Thymus (tissue), 14 donors: ENCODE measurements at places on chromosomes 7 and 10. TPM values are rescaled to one million over a fixed set of nuclear protein-coding genes. Genes with fewer than 3 reads are reported as not detected.

DKK1 gene
- total RNA-seq: 0.24 TPM

GPER1 gene
- 0.99 TPM for total RNA-seq

RNF133 gene
- total RNA-seq: 0.19 TPM

PTER gene
- 15.5 TPM for total RNA-seq

PHYHIPL gene
- total RNA-seq: 0.09 TPM

PHKG1 gene
- 0.85 TPM for total RNA-seq

HELLS gene
- total RNA-seq: 46.0 TPM

POLR2J2 gene
- total RNA-seq: 1.3 TPM

NACAD gene
- 0.14 TPM for total RNA-seq

DYNC1I1 gene
- 2.5 TPM for total RNA-seq

FBXL13 gene
- total RNA-seq: 3.8 TPM

EN2 gene
- total RNA-seq: under 0.01 TPM

GSTO2 gene
- 5.6 TPM for total RNA-seq

NPSR1 gene
- total RNA-seq: 0.05 TPM

STRIP2 gene
- total RNA-seq: 1.9 TPM

FBXL15 gene
- total RNA-seq: 7.8 TPM

GIMAP6 gene
- 42.4 TPM for total RNA-seq

OPALIN gene
- under 0.01 TPM for total RNA-seq

GRID2IP gene
- total RNA-seq: 0.28 TPM

SEPTIN7 gene
- total RNA-seq: 362 TPM

DRGX gene
- total RNA-seq: 0.05 TPM

ITPRID1 gene
- total RNA-seq: 0.05 TPM

PTN gene
- 20.6 TPM for total RNA-seq

CTAGE4 gene
- total RNA-seq: 0.28 TPM

ARHGAP22 gene
- total RNA-seq: 8.5 TPM

HOXA11 gene
- total RNA-seq: not detected

PURB gene
- 8.0 TPM for total RNA-seq

RNF32 gene
- total RNA-seq: 1.2 TPM

NODAL gene
- total RNA-seq: 0.28 TPM

MBL2 gene
- 0.05 TPM for total RNA-seq

GHRHR gene
- 0.42 TPM for total RNA-seq

UNC5B gene
- 4.2 TPM for total RNA-seq

MORN4 gene
- 2.0 TPM for total RNA-seq

ECHDC3 gene
- total RNA-seq: 3.0 TPM

ANKRD30A gene
- total RNA-seq: not detected

AKR1E2 gene
- 3.4 TPM for total RNA-seq

ZNF117 gene
- total RNA-seq: 7.6 TPM

ADAMTS14 gene
- 1.8 TPM for total RNA-seq

ADAM22 gene
- 4.3 TPM for total RNA-seq

PKD2L1 gene
- 0.19 TPM for total RNA-seq

GDF10 gene
- total RNA-seq: 0.47 TPM

C10orf67 gene
- 0.05 TPM for total RNA-seq

LIPK gene
- 0.33 TPM for total RNA-seq

VWA2 gene
- total RNA-seq: 7.0 TPM

UNCX gene
- total RNA-seq: 0.05 TPM

LIPJ gene
- total RNA-seq: 0.42 TPM

C10orf105 gene
- 0.42 TPM for total RNA-seq

AHCYL2 gene
- total RNA-seq: 6.6 TPM

PROSER2 gene
- total RNA-seq: 2.8 TPM

CNPY1 gene
- total RNA-seq: not detected

RAB11FIP2 gene
- 17.7 TPM for total RNA-seq
